G401 (cell line): ENCODE measurements at places on chromosomes 6 and 20.

- no peak for DNase-seq
These were observed 148.3 kb upstream of the TBX18 start for GRCh38 chr6:84912472-84913322.

GRCh38 chr20:32885952-32886351, 27.2 kb downstream of the EFCAB8 start:
- DNase-seq, result no peak

- DNase-seq, result no peak
These were observed 36.9 kb upstream of the FRMD1 start for GRCh38 chr6:168115748-168116437.

- peak; percentile 37 for DNase-seq
These were observed 41.9 kb downstream of the TULP4 start for GRCh38 chr6:158353883-158354877.

DNA sequence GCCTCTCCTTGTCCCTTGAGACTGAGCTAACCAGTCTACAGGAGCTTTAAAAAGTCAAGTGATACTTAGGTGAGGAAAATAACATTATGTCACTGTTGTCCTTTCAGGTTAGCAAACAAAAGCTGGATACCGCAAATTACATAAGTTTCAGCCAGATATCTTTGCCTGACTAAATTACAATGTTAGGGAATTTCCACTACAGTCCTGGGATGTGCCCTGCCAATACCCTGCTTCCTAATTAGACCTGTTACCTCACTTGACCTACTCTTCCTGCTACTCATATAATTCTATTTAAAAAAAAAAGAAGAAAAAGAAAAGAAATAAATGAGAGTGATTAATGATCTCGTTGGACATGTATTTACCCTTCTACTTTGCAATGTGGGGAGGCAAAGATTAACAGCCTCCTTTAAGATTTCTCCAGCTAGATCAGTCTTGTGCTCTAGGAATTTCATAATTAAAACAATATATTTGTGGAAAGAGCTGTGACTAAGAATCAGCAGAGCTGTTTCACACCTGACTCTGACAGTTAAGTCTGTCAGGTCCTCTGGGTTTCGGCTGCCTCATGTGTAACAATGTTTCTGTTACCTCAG, 318.9 kb downstream of the HDGFL1 start:
- DNase-seq, result no peak

DNA sequence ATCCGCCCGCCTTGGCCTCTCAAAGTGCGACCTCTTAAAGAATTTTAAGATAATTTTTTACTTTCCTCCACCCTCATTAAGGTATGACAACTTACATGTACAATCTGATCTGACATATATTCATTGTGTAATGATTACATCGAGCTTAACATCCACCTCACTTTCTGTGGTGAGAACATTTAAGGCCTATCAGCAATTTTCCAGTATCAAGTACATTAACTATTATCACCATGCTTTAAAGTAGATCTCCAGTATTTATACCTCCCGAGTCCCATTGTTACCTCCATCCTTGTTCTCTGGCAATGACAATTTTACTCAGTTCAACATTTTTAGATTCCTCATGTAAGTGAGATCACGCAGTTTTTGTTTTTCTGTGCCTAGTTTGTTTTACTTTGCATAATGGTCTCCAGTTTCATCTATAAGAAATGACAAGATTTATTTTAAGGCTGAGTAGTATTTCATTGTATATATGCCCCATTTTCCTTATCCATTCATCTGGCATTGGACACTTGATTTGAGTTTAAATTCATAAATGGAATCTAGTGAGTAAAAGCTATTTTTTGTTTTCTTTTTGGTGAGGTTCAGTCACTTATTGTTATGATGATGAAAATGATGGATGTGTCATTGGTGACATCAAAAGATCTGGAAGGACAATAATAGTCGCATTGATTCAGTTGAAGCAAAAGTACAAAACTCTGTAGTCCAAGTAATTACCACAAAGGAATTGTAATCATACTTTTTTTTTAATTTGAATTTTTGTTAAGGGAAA, 87.0 kb downstream of the OR2B2 start:
- no peak for DNase-seq

DNA sequence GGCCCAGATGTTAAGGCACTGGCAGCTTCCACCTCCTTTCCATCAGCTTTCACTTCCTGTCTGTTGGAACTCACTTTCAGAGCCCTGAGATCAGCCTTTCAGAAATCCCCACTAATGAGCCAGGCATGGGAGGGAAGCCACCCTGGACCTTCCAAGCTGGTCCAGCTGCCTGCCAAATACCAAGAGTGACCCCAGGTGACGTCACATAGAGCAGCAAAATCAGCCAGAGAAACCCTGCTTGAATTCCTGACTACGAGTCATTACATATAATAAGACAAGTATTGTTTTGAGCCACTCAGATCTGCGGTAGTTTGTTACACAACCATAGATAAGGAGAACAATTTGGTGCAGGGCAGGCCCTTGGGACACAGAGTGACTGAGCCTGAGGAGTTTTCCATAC, 556.0 kb upstream of the JAG1 start:
- DNase-seq, result peak; percentile 41

DNA sequence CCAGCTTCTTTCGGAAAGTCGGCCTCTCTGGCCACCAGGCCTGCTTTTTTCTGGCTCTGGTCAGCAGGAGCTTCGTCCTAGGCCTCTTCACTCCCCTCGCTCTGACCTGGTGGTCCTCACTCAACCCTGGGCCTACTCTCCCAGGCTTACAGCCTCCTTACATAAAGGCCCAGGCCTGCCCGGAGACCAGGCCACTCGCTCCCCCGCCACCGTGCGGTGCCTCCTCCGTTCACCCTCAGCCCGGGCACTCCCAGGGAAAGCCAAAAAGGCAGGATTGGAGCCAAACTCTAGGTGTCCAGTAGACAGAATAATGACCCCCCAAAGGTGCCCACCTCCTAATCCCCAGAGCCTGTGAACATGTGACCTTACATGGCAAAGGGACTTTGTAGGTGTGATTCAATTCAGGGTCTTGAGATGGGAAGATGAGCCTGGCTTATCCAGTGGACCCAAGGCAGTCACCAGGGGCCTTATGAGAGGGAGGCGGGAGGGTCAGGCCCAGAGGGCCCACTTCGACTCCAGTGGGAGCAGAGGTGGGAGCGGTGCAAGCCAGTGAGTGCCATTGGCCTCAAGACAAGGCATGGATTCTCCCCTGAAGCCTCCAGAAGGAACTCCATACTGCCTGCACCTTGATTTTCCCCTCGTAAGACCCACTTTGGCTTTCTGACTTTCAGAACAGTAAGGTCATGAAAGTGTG, 118.6 kb upstream of the PTPN1 start:
- no peak for DNase-seq

DNA sequence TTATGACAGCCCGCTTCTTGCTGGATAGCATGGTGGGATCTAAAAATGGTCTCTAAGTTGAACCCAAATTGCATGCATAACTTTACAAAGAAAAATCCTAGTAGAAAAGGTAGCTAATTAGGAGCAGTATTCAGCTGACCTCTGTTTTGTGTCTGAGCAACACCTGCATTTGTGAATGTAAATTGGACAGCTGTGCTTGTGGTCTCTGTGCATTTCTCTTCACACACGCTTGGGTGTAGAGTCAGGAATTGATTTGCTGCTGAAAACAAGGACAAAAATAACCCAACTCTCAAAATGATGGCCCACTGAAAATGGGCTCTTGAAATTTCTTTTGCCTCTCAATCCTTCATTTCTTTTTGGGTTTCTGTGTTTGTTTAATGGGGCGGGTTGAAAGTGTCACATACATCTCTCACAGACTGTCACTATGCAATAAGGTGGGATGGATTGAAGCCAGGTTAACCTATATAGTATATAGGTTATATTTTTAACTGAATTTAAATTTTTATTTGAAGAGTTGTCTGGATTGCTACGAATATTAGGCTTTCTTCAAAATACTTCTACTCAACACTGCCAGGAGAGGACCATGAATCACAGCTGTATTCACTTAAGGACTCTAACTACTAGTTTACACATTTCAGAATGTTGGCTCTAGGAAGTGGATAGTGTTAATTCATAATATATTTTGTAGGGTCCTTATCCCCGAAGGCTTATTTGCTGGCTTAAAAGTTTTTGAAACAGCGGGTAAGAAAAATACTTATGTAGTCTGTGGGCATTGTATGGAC, 46.5 kb downstream of the SOBP start:
- no peak for DNase-seq

DNA sequence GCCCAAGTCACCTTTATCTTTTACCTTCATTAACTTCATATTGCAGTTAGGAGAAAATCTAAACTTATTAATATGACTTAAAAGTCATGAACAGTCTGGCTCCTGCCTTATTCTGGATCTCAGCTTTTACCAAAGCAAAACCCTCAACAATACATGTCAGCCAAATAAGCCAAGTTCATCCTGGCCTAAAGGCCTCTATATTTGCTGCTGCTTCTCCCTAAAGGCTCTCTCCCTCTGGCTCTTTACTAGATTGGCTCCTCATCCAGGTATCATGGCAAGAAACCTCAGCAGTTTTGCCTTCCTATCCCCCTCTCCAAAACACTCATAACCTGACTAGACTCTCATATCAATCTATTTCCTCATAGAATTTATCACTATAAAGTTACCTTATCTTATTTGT, 11.1 kb downstream of the LMBRD1 start:
- DNase-seq, result no peak

DNA sequence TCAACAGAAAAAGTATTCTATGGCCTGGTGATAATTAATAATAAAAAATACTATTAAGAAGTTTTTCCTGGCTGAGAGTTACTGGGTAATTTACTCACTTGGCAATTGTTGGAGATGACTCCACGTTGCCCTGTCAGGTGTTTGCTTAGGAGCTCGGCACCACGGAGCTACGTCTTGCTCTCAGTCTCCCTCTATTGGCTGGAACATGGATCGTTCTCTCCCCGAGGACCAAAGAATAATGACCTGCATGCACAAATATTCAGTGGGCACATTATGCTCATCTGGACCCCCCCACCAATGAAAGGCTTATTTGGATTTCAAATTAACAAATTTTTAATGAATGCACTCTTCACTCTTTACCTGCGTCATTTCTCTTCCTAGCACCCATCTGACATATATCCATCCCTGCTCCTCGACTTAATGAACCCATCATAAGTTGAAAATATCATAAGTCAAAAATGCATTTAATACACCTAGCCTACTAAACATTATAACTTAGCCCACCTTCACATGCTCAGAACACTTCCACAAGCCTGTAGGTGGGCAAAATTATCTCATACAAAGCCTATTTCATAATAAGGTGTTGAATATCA, 71.0 kb upstream of the CD83 start:
- peak; percentile 68 for DNase-seq

GRCh38 chr20:63061051-63061770, 54.4 kb upstream of the BHLHE23 start:
- DNase-seq, result no peak

DNA sequence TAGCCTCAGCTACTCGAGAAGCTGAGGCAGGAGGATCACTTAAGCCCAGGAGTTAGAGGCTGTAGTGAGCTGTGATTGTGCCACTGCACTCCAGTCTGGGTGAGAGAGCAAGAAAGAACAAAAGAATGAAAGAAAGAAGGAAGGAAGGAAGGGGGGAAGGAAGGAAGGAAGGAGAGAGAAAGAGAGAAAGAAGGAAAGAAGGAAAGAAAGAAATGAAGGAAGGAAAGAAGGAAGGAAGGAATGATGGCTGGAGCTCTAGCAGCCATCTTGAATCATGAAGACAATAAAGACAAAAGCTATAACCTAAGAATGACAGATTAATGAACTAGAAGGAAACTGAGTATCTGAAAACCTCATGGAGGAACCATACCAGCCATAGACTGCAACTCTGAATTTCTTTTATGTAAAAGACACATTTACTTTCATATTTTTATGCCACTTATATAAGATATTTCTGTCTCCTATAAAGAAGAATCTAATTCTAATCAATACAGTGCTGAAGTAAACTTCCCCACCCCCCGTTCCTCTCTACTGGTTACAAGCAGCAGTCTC, 522.3 kb upstream of the JARID2 start:
- DNase-seq, result no peak

DNA sequence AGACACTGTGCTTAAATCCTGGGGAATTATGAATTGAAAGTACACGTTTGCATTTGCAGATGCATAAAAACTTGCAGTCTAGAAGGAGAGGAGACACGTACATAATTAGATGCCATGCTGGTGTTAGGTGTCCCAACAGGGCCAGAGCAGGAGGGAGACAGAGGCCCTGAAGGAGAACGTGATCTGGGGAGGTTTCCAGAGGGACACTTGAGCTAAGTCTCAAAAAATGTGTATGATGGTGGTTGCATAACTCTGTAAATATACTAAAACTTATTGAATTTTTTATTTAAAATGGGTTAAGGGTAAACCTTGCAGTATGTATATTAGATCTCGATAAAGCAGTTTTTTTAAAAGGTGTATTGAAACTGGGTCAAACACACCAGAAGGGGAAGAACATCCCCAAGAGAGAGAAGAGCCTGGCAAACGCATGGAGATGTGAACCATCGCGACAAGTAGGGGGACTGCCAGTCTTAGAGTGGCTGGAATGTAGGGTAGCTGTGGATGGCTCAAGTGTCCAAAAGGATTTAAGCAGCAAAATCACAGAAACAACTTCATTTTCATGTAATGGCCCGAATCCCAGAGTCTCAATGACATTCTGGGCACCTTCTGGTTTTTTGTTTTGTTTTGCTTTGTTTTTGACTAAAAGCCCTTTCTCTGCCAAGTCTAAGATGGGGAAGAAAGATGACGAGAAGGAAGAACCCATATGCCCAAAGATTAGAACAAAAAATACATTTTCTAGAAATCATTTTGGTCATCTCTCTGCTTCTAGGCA, 15.3 kb downstream of the TRAF3IP2 start:
- peak; percentile 73 for DNase-seq

GRCh38 chr6:30962716-30963115, 20.8 kb upstream of the MUC21 start:
- DNase-seq, result no peak

GRCh38 chr6:149129371-149130077, 188.0 kb upstream of the TAB2 start:
- DNase-seq, result no peak

DNA sequence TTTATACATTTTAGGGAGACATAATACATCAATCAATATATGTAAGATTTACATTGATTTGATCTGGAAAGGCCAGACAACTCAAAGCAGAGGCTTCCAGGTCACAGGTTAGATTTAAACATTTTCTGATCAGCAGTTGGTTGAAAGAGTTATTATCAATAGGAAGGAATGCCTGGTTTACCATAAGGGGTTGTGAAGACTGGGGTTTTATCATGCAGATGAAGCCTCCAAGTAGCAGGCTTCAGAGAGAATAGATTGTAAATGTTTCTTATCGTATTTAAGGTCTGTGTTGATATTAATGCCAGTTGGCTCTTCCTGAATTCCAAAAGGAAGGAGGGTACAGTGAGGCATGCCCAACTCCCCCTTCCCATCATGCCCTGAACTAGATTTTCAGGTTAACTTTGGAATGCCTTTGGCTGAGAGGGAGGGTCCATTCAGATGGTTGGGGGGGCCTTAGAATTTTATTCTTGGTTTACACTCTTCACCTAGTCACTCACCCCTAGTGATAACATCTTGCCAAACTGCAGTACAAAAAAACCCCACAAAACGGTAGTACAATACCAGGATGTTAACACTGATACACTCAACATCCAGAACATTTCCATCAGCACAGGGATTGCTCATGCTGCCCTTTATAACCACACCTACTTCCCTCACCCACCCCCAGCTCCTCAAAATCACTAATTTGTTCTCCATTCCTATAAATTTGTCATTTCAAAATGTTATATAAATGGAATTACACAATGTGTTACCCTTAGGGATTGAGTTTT, 259.6 kb upstream of the PLN start:
- DNase-seq, result no peak

GRCh38 chr6:1296542-1296941, 15.4 kb upstream of the FOXQ1 start:
- DNase-seq, result no peak

GRCh38 chr20:61808447-61808846, 257.2 kb downstream of the TAF4 start:
- DNase-seq, result no peak

GRCh38 chr6:62640749-62641148, 354.7 kb upstream of the KHDRBS2 start:
- no peak for DNase-seq
